ENCODE measurements at places on chromosomes 5 and 9.

- DNase-seq: no peak
Observed at GRCh38 chr9:113538131-113538530, 74.6 kb downstream of the RGS3 start.

- peak; percentile 65 for DNase-seq
Observed at GRCh38 chr5:133423618-133424282, 188.6 kb downstream of the FSTL4 start.

DNA sequence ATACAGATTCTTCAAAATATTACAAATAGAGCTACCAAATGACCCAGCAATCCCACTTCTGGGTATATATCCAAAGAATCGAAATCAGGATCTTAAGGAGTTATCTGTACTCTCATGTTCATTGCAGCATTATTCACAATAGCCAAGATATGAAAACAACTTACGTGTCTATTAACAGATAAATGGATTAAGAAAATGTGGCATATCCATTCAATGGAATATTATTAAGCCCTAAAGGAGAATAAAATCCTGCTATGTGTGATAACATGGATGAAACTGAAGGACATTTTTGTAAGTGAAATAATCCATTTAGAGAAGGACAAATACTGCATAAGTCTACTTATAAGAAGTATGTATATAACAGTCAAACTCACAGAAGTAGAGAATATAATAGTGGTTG is 450.6 kb downstream of the TMEM232 start:
- no peak for DNase-seq

- DNase-seq: peak; percentile 21
Observed at GRCh38 chr5:80736730-80737129, 81.9 kb upstream of the DHFR start.

DNA sequence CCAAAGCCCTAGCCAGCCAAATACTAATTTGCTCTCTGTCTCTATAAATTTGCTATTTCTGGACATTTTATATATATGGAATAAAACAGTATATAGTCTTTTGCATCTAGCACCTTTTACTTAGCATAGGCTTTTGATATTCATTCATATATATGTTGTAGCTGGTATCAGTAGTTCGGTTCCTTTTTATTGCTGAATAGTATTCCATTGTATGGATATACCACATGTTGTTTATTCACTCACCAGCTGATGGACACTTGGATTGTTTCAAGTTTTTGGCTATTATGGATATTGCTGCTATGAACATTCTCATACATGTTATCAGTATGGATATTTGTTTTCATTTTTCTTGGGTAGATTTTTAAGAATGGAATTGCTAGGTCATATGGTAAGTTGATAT is 23.8 kb upstream of the KIAA1958 start:
- DNase-seq: no peak

DNA sequence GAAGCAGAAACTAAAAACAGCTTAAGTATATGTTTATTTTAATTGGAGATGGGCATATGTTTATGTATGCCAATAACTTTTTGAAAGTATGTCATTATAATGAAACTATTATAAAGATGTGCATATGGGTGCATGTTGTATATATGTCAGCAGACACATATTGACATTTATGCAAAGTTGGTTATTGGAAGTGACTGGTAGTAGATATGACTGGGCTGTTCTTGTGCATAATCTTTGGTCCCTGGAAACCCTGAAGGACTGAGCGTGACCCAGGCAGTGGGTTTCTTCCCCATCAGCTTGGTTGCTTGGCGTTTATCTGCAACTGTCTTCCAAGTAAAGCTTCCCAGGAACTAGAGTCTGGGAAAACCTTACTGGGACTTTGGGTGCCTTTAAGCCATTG is 25.7 kb downstream of the ANKRA2 start:
- DNase-seq: no peak

GRCh38 chr9:98573749-98574278 is 134.9 kb downstream of the GABBR2 start:
- DNase-seq: no peak

- no peak for DNase-seq
Observed at GRCh38 chr9:134134949-134135342, 936 bp upstream of the WDR5 start.

DNA sequence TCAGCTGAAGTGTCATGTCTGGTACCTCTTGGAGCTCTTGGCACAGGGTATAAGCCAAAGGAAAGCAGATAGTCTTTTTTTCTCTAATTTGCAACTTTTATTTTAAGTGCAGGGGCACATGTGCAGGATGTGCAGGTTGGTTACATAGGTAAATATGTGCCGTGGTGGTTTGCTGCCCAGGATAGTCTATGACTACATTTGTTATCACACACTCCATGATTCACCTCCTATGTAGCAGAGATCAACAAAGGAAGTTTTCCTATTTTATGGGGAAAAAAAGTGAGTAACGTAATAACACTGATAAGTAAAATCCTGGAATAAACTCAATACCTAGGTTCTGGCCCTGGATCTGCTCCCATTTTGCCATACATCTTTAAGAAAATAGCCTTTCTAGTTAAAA is 234.6 kb downstream of the CAAP1 start:
- DNase-seq: no peak

DNA sequence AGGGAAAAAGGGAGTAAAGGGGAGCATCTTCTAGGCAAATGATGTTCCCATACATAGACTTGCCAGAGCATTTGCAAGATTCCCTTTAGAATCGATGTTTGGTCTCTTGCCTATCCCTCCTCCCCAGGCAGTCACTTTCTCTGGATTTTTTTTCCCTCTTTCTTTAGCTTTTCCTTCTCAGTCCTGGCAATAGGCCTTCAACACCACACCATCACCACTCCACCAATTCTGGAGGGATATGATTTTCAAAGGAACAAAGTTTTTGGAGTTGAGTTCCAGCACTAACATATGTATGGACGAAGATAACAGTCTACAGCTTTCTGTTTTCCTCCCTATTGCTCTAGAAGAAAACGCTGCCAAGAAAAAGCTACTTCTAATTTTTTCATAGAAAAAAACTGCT is 377.4 kb downstream of the PDE4D start:
- no peak for DNase-seq

DNA sequence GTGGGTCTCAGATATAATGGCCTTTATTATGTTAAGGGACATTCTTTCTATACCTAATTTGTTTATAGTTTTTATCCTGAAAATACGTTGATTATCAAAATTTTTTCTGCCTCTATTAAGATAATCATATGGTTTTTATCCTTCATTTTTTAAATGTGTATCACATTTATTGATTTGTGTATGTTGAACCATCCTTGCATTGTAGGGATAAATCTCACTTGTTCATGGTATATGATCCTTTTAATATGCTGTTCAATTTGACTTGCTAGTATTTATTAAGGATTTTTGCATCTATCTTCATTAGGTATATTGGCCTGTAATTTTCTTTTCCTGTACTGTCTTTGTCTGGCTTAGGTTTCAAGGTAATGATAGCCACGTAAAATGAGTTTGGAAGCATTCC is 25.5 kb downstream of the PKD2L2 start:
- no peak for DNase-seq

GRCh38 chr9:6758498-6759184 is 868 bp downstream of the KDM4C start:
- peak; percentile 12 for DNase-seq

GRCh38 chr5:20974426-20974825 is 986.4 kb upstream of the CDH18 start:
- no peak for DNase-seq

- no peak for DNase-seq
Observed at GRCh38 chr5:103355579-103355978, 97.0 kb downstream of the MACIR start.

DNA sequence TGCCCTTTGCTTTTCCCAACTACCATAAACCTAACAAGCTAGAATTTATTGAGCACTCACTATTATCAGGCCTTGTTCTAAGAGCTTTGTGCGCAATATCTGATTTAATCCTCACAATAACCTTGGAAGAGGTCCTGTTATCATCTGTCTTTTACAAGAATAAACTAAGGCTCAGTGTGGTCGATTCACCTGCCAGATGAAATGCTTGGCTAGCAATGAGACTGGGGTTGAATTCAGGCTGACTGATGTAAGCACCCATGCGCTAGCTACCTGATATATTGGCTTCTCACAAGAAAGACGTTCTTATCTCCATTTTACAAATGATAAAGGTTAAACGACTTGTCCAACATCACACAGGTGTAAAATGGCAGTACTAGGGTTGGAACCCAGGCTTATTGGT is 37.4 kb downstream of the FAT2 start:
- DNase-seq: no peak

DNA sequence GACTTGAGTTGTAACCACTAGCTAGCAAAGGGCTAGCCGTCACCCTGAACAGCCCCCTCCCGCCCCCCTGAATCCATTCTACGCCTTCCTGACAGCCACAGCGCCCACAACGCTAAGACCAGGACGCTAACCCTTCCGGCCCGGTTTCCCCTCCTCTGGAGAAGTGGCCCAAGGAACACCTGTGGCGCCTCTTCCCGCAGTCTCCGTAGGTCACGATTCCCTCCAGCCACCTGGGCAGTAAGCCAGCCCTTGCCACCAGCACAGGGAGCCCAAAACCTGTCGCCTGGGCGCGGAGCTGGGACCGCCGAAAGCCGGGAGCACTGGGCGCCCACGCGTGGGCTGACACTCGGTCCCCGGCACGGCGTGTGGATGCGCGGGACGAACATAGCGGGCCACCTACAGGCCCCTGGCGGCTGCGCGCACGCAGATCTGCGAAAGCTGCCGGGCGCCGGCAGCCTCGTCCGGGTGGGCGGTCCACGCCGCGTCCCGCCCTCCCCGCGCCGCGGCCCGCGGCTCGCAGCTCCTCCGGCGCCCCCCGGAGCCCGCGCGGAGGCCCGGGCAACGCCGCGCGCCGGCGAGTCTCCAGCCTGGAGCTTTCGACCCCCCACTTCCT is 596 bp downstream of the IRF1 start:
- DNase-seq: peak; percentile 58

DNA sequence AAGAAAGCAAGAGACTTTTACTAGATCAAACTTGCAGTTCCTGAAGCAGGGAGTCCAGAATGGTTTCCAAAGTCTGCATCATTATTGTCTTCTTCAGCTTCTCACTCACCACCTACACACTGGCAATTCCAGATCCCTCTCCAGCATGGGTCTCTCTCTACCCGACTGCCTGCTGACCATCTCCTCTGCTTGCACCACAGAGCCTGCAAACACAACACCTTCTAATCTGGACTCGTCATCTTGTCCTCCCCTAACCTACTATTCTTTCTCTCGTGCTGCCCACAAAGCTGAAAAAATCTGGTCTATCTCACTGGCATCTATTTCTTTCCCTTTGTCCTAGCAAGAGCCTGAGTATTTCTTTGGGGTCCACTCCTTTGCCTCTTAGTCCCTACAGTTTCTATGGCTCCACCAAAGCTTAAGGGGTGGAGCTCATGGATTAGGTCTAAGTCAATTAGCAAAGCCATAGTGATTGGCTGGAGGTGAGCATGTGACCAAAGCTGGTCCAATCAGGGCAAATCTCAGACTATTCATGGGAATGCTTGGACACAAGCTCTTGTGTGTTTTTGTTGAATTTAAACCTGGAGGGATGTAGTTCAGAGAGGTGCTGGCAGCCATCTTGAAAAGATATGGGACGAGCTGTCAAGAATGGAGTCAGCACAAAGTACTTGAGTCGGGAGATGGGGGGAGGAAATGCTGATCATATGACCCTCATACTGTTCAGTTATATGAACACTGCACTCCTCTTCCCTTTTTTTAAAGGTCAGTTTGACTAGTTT is 63.5 kb downstream of the GALNT12 start:
- no peak for DNase-seq

GRCh38 chr9:135476561-135477355 is 2.8 kb upstream of the PPP1R26 start:
- DNase-seq: no peak

DNA sequence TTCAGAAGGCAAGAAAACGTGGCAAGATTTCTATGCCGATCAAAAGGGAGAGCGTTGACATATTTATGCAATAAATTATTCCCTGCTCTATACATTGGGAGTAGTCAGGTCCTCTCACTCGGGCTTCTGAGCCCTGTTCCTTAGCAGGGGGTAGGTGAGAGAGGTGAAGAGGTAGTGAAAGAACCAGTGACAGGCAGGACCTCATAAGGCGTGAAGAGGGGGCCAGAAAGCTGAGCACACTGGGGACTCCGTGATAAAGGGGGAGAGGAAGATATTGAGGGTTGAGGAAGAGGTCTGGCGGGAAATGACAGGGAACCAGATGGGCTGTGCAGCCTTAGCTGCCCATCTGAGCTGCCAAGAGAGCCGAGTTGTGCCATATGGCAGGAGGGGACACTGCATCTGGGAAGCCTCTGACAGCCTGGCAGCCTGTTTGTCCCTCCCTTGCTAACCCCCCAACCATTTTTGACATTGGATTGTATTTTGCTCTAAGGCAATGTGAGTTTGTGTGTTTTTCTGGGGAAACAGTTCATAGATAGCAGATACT is 782 bp upstream of the CDC20B start:
- no peak for DNase-seq

DNA sequence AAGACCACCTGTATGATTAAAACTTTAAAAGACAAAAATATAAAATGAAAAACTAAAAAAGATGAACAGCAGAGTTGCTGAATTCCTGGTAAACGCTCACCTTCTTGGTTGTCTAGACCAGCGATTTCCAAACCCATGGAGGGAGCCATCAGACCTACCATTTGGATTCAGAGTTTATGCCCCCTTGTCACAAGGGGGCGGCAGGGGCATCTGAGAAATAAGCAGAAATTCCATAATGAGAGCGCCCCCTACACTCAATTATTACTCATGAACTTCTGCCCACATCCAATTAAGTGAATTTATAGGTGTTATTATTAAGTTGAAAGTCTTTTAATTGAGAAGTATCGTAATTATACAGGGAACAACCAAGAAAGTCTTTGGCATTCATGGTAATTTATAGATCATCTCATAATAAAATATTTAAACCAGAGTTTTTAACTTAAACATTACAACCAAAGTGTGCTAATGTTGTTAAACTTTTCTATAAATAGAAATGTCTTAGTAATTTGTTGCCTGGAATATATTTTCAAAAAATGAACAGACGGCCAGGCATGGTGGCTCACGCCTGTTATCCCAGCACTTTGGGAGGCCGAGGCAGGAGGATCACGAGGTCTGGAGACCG is 35.2 kb upstream of the SPATA31C2 start:
- peak; percentile 47 for DNase-seq

DNA sequence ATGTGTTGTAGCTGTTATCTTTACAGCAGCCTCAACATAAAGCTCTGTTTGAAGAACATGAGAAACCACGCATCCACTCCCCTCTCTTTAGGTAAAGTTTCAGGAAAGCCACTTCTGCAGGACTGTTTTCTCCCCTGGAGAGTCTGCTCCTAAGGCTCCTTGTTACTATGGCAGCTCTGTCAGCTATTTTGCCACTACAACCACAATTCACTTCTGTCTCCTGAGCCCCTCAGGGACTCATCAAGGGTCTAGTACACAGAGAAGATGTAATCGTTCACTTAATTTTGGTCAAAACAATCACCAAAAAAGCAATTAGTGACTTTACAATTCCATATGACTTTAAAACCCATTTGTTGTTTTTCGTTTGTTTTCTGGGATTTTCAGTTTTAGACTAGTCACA is 157.7 kb downstream of the FBN2 start:
- DNase-seq: no peak

DNA sequence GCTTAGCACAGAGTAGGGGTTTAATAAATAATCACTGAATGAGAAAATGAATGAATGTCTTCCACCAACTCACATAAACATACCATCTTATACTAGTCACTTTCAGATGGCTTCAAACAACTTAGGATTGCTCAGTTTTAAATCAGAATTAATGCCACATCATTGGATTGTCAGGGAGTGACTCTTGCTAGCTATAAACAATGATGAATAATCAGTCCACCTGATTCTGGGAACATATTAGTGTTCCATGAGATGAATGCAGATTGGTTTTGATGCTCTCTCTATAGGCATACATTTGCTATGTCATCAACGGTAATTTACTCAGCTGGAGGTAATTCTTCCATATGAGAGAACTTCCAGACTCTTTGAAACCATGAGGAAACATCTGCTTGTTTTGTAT is 97.4 kb downstream of the CDH9 start:
- no peak for DNase-seq
